ENCODE measurements at places on chromosomes 3 and 15.

- DNase-seq: no peak
Measured at GRCh38 chr15:30906366-30906765, 2.7 kb downstream of the FAN1 start.

- no peak for DNase-seq
Measured at GRCh38 chr3:189824629-189825312, 193.6 kb downstream of the TP63 start.

GRCh38 chr3:1677576-1678156, 421.0 kb upstream of the CNTN4 start:
- no peak for DNase-seq

GRCh38 chr15:89795996-89796395, 18.7 kb downstream of the ANPEP start:
- no peak for DNase-seq

GRCh38 chr3:187498211-187498724, 130.1 kb downstream of the RTP4 start:
- no peak for DNase-seq

- DNase-seq: no peak
Measured at GRCh38 chr3:94225148-94225865, 162.4 kb downstream of the NSUN3 start.

DNA sequence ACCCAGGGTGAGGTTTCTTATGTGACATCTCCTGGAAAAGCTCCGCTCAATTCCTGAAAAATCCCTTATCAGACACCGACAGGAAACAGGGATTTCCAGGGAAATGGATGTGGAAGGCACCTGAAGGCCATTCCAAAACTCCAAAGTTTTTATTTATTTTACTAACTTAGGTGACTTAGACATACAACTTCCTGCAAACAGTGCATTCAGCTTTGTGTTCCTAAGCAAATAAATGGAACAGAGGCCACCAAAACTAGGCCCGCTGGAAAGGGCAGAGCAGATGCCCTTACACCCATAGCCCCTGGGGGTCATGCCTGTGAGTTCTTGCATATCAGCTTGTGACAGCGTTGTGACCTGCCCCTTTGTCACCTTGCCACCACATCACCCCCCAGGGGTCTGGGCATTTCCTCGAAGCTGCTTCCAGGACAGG, 239.4 kb downstream of the XXYLT1 start:
- DNase-seq: no peak

GRCh38 chr15:29066838-29067237, 181.1 kb downstream of the APBA2 start:
- DNase-seq: no peak

DNA sequence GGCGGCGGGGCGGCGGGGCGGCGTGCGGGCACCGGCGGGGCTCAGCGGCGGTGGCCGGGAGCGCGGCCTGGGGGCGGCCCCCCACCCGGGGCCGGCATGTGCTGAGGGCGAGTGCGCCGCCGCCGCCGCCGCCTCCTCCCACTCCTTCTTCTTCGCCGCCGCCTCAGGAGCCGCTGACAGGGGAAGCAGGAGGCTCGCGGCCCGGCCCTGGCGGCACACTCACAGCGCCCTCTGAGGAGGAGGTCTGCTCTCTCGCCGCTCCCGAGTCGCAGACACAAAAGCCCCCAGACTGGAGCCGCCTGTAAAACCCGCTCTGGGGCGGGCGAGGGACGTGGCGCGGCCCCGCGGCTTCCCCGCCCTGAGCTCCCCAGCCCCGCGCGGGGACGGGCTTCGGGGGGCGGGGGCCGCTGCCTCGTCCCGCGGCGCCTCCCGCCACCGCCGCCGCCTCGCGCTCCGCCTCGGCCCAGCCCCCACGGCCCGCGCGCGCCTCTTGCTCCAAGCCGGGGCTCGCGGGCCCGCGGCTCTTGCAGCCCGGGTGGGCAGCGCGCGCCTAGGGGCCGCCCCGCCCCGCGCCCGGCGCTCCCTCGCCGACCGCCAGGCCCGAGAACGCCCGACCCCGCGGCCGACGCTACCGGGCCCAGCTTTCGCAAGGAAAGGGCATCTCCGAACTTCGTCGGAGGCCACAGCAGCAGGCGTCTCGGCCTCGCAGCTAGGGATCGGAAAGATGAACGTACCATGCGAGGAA, at the start of gene PYGO1:
Gene PYGO1, minus strand, starts transcription at position 276 of the 745 bp plus-strand sequence. CDS start 462 bp downstream, outside the sequence.
- no peak for DNase-seq

DNA sequence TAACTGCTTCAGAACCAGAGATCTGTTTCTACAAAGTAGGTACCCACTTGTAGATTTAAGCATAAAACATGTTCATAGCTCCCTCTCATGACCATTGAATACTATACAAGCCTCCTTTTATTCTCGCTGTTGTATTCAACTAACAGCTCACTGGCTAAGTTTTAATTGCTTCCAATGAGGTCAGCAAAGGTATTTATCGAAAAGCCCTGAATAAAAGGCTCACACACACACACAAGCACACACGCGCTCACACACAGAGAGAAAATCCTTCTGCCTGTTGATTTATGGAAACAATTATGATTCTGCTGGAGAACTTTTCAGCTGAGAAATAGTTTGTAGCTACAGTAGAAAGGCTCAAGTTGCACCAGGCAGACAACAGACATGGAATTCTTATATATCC, at the start of gene FGF7:
Gene FGF7, plus strand, starts transcription at position 222 of the 400 bp plus-strand sequence. CDS start 1,056 bp downstream, outside the sequence.
- no peak for DNase-seq

DNA sequence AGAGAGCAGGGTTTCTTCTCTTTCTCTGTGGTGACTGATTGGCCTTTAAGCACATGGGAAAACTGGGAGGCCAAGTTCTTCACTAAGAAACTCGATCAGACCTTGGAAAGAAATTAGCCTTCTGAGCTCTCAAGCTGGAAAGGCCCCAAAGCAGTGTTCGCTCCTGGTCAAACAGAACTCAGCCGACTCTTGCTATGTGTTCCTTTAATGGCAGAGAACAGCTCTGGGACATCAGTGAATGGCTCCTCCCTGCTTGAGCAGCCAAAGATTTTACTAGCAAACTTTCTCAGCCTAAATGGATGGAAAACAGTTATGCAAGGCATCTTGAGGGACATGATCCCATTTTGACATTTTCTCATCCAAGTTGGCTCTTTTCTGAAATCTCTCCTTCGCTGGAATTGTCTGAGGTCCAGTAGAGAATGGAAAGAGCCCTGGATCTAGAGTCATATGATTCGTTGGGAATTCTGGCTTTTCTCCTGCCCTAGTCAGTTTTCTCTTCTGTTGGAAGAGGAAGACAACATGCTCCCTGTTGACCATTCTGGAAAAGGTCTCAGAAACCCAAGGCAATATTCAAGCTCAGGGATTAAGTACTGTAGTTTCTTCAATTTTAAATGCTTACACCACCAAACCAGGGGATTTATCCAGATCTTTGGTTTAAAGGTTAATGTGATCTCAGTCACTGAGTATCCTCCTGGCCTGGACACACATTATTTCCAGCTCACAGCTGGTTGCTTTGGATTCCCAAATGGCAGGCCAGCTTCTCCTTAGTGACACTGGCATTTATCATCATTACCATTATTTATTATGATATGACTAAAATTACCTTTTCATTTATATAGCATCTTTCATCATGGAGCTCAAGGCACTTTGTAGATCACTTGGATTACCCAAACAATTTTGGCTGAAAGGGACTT, 319.6 kb downstream of the AGBL1 start:
- DNase-seq: no peak

- no peak for DNase-seq
Measured at GRCh38 chr3:5634411-5634810, 446.9 kb downstream of the EDEM1 start.

- DNase-seq: no peak
Measured at GRCh38 chr3:49313896-49314688, 25.8 kb downstream of the USP4 start.

GRCh38 chr3:154583086-154583634, 153.2 kb upstream of the GPR149 start:
- no peak for DNase-seq

DNA sequence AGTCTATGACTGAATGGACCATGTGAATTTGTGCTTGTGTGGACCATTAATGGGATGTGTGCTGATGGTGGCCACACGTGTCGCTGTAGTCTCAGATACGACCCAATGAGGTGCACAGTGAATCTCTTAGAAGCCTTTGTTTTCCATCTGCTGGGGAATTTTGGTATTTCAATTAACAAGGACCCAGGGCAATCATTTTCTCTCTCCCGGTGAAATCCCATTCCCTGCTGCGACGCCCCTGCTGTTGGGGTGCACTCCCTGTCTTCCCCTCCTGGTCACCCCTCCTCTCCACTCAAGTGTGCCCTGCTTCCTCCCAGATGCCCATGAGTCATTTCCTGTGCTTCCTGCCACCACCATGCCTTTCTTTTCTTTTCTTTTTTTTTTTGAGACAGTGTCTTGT, 32.7 kb downstream of the EBLN2 start:
- DNase-seq: no peak

GRCh38 chr15:85164841-85165466, 183.3 kb downstream of the PDE8A start:
- DNase-seq: no peak

All from activated T-cell treated with anti-CD3 and anti-CD28 coated beads for 1 hour (primary cell).